ENCODE measurements at places on chromosomes 3 and 15. TPM values are rescaled to one million over a fixed set of nuclear protein-coding genes. Genes with fewer than 3 reads are reported as not detected.

DNA sequence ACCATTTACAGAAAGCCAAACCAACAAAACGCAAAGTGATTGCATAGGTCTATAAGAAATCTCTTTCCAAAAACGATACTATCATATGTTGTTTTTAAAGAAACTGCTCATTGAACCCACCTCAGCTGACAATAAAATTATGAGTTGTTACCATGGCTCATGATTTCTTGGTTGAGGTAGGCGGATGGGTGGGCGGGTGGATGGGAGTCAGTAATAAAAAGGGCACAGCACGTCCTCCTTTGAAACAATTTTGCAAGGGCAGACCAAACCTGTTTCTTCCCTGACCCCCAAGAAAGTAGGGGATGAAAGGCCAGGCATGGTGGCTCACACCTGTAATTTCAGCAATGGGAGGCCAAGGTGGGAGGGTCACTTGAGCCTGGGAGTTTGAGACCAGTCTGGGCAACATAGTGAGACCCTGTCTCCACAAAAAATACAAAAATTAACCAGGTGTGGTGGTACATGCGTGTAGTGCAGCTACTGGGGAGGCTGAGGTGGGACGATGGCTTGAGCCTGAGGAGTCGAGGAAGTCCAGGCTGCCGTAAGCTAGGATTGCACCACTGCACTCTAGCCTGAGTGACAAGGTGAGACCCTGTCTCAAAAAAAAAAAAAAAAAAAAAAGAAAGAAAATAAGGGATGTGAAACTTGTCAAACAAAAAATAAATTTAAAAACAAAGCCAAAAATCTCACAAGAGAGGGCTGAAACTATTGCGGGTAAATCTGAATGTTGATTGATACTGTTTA, 2.1 kb downstream of the ABHD10 start:
- no peak for DNase-seq

The ANKRD34C gene
- not detected for total RNA-seq

DNA sequence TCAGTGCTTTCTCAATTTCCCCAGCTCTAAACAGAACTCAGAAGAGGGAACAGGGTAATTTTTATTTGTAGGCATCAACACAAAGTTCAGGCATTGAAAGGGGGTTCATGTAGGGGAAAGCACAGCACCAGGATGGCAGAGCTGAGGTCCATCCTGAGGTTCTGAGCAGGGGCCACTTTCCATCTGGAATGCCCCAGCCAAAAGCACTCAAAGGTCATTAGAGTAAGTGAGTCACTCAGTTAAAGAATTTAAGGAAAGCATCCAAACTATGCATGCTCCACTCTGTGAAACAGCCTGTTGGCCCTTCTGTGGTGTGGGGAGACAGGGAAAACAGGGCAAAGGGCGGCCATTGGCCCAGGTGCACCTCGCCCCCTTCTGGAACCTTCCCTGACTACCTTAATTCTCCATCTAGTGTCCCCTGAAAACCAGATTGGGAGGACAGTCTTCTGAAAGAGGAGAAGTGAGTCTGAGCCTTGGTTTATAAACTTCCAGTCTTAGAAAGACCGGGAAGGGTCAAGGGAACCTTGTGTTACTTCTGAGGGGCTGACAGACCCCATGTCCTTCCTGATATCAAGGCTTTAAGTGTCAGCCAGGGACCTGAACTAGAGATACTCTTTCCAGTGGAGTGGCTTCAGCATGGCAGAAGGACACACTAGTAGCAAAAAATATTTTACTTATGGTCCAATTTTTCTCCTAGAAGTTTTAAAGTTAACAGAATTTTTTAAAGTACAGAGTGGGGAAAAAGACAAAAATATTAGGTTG, 133.3 kb downstream of the MYLK start:
- peak; percentile 94 for DNase-seq

- DNase-seq: no peak
Measured at GRCh38 chr15:95016511-95017229, 785.3 kb downstream of the MCTP2 start.

- DNase-seq: no peak
Measured at GRCh38 chr3:81531263-81531662, 230.2 kb downstream of the GBE1 start.

The SLC2A2 gene
- not detected for total RNA-seq

The VPS39 gene
- total RNA-seq: 28.1 TPM

- DNase-seq: no peak
Measured at GRCh38 chr3:116097226-116097625, 348.1 kb downstream of the LSAMP start.

The CYP8B1 gene
- total RNA-seq: not detected

The CCR1 gene
- 0.59 TPM for total RNA-seq
